ENCODE measurements at places on chromosomes 4 and X. TPM values are rescaled to one million over a fixed set of nuclear protein-coding genes. Genes with fewer than 3 reads are reported as not detected.

Gene DUSP9
- total RNA-seq: not detected

- H3K27me3 ChIP-seq: no peaks in the 10 kb centered on the region
- H3K27ac ChIP-seq: peak overlapping the region; percentile 77
- no peaks in the 10 kb centered on the region for H3K36me3 ChIP-seq
- peak; percentile 86 for DNase-seq
These were observed 1.5 kb upstream of the ASMTL start for GRCh38 chrX:1453951-1454785.

Gene CXCL8
- total RNA-seq: 0.64 TPM

- no peaks in the 10 kb centered on the region for H3K4me1 ChIP-seq
- H3K4me3 ChIP-seq: no peak overlapping the region
- H3K27ac ChIP-seq: no peak overlapping the region
These were observed 13.2 kb downstream of the CLNK start for GRCh38 chr4:10671366-10671765.

- H3K27me3 ChIP-seq: no peaks in the 10 kb centered on the region
- DNase-seq: no peak
- H3K4me3 ChIP-seq: no peak overlapping the region
- no peak overlapping the region for H3K27ac ChIP-seq
- H3K36me3 ChIP-seq: no peaks in the 10 kb centered on the region
These were observed 33.2 kb downstream of the RELL1 start for GRCh38 chr4:37652747-37653527.

DNA sequence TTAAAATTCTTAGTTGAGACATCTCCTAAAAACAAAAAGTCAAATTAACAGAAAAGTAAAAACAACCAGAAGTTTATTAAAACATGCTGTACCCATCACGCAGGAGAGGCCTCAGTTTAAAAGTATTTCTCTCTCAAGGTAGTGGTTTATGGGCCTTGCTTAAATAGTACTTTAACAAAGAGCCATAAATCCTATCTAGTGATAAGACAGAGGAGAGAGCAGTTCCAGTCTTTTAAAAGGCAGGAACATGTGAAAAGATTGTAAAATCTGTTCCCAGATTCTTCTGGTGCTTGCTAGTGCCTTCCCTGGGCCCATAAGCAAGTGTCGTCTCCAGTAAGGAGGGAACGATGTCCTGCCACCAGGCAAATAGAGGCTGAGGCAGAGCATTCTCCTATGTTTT, 476.3 kb upstream of the ADGRL3 start:
- H3K27ac ChIP-seq: no peak overlapping the region
- no peaks in the 10 kb centered on the region for H3K36me3 ChIP-seq
- H3K4me3 ChIP-seq: no peak overlapping the region
- no peaks in the 10 kb centered on the region for H3K4me1 ChIP-seq
- no peak for DNase-seq

DNA sequence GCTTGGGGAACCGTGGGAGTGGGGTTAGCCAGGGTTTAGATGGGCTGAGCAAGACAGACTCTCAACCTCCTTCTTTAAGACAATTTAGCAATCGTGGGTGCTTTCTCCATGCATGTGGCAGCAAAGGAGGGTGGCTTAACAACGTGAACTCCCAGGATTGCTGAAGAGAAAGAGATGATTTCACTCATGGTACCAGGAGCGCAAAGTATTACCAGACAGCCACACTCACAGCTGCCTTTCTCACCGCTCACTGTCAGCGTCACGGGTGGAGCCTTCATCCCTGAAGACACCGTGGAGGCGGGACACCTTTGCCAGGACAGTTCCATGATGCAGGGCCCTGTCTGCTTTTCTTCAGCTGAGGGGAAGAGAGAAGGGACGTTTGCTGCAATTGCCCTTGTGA, 212.5 kb upstream of the PSAPL1 start:
- H3K4me1 ChIP-seq: no peaks in the 10 kb centered on the region
- H3K36me3 ChIP-seq: no peaks in the 10 kb centered on the region
- no peak overlapping the region for H3K4me3 ChIP-seq
- H3K27ac ChIP-seq: no peak overlapping the region

Gene TKTL1
- not detected for total RNA-seq

DNA sequence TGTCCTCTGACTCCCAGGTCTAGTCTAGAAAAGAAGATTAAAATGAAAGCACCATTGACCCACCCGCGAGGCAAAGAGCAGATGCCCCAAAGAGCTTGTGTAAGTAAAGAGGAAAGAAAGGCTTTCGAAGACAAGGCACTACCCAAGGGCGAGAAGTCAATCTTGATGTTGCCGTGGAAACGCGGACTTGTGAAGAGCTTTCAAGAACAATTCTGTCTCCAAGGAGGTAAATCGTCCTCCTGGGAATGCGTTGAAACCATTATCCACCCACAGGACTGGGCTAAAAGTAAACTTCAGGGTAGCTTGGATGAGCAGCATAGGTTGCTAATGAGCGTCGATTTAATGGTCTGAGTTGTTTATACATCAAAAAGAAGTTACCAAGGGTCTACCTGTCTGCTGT, 189.3 kb downstream of the DHRSX start:
- H3K4me3 ChIP-seq: no peak overlapping the region
- DNase-seq: no peak
- no peaks in the 10 kb centered on the region for H3K4me1 ChIP-seq

- H3K27me3 ChIP-seq: no peaks in the 10 kb centered on the region
- no peaks in the 10 kb centered on the region for H3K36me3 ChIP-seq
- no peak overlapping the region for H3K27ac ChIP-seq
- no peak for DNase-seq
These were observed 7.6 kb downstream of the HS3ST1 start for GRCh38 chr4:11421116-11421515.

DNA sequence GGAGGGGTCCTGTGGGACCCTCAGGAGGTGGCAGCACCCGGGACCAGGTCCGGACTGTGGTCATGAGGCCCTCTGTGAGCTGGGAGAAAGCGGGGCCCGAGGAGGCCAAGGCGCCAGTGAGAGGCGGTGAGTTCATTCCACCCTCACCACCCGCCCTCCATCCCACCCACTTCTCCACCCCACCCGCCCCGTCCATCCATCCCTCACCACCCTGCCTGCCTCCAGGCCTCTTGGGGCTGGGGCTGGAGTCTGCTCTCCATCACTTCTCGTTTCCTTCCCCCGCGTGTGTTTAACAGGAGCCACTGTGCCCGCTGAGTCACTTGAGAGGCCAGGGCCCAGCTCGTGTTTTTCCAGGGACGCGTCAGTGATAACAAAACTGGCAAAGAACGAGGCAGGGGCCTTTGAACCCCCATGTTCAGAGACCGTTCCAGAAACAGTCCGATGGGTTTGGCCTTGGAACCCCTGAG, 6.2 kb downstream of the SH3TC1 start:
- no peak overlapping the region for H3K27ac ChIP-seq
- no peak overlapping the region for H3K4me3 ChIP-seq
- no peaks in the 10 kb centered on the region for H3K36me3 ChIP-seq
- no peaks in the 10 kb centered on the region for H3K4me1 ChIP-seq
- H3K27me3 ChIP-seq: no peaks in the 10 kb centered on the region
- no peak for DNase-seq

DNA sequence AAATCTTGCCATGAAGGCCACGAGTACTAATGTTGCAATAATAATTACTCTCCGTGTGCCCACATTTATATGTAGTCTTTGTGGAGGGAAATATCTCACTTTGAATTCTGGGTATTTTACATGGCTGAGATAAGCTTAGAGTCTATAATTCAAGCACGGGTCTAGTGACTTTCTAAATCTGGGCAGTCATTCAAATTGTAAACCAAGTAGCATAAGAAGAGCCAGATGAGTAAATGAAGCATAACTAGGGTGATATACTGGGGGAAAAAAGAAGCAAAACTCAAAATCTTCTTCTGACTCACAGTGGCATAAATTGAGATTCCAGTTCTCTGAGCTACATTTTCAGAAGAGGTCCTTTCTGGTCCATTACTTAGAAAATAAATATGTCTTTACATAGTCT, 53.0 kb downstream of the MAPK10 start:
- DNase-seq: no peak
- no peak overlapping the region for H3K4me3 ChIP-seq

Gene SOX3
- not detected for total RNA-seq

- no peak overlapping the region for H3K27ac ChIP-seq
- no peaks in the 10 kb centered on the region for H3K27me3 ChIP-seq
- no peaks in the 10 kb centered on the region for H3K4me1 ChIP-seq
- no peak for DNase-seq
These were observed 263.5 kb downstream of the PABPC4L start for GRCh38 chr4:133938061-133938460.
